ENCODE measurements at places on chromosomes 1 and 21.

- DNase-seq = peak; percentile 64
These were observed 21.9 kb upstream of the MORC3 start for GRCh38 chr21:36297938-36298572.

DNA sequence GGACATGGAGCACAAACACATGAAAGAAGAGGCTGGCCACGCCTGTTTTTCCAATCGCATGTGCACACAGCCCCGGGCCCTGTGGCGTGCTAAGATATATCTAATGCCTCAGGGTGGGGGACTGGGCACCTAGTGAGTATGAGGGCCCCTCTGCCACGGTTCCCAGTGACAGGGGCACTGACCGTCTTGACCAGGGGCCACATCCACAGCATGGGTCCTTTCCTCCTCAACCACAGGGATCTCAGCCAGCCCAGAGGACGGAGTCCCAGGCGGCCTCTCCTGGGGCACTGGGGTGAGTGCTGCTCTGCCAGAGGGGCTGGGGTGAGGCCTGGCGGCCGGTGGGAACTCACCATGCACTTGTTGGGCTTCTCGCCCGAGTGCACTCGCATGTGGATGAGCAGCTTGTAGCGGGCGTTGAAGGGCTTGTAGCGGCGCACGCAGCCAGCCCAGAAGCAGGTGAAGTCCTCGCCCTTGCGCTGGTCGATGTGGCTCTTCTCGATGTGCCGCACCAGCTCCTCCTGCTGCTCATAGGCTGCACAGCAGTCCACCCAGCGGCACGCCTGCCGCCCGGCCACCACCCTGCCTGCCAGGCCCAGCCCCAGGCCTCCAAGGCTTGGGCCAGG lies 134.7 kb downstream of the DMRTB1 start:
- no peak for DNase-seq

- DNase-seq = no peak
These were observed 104.2 kb downstream of the PRDM2 start for GRCh38 chr1:13804240-13804633.

- no peak for DNase-seq
These were observed 9.8 kb downstream of the KAZN start for GRCh38 chr1:14608308-14608707.

DNA sequence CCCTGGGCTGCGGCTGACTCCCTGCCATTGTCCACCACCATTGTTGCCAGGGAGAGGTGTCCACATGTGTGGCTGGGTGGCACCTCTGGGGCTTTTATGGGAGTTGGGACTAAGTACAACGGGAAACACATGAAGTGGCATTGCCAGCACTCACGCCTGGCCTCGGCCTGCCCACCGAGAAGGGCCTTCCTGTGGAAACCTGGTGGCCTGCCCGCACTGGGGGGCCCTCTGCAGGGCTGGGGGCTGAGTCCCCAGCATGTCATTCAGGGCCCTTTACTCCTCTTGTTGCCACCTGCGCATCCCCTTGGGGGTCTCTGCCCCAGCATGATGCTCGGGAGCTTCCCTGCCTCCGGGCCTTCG lies 35.5 kb upstream of the RUNX3 start:
- no peak for DNase-seq

DNA sequence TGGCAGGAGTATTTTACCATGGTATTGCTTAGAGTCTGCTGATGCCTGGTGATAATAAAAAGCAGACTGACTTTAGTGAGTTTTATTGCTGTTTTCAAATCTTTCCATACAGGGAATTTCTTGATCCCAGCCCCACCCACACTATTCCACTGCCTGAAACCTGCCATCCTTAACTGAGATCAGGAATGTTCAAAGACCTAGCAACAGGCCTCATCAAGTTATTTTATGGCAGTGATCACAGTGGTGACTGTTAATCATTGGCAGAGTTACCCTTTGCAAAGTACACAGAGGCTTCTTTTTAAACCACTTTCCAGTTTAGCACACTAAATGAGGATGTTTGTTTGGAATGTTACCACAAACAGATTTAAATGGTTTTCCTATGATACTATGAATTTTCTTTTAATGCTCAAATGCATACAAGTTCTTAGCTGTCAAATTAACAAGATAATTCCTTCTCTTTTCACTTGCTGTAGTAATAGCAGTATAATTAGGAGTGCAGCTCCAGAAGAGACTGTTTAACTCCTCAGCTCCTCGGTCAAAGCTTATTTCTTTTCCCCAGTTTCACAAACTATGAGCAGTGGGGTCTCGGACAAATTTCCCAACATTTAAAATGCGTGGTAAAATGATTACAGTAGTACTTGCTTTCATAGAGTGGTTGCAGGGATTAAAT lies 69.9 kb upstream of the USP25 start:
- peak; percentile 74 for DNase-seq

DNA sequence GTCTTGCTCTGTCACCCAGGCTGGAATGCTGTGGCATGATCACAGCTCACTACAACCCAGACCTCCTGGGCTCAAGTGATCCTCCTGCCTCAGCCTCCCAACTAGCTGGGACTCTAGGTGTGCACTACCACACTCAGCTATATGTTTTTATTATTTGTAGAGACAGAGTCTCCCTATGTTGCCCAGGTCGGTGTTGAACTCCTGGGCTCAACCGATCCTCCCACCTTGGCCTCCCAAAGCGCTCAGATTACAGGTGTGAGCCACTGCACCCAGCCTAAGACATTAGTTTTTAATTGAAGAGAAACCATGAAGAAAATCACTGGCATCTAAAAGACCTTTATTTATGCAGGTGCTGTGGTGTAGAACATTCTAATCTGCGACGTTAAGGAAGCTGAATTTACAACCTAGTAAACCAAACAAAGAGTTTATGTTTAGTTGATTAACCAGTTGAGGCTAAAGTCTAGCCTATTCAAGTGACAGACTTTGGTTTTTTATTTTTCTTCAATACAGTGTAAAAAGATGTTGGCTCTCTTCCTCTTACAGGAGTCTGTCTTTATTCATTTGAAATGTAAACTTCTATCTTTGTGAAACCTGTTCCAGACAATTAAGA lies 52.5 kb upstream of the NBL1 start:
- no peak for DNase-seq

DNA sequence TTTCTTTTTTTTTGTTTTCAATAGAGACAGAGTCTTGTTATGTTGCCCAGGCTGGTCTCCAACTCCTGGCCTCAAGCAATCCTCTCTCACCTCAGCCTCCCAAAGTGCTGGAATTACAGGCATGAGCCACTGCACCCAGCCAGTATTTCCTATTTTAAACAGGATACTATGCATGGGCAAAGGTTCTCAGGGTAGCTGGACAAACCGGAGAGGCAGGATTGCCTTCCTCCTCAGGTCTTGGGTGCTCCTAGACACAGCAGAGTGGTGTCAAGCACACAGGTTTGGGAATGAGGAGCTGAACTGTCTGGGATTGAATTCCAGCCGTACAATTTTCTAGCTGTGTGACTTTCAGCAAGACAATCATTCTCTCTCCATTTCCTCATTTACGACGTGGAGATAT lies 22.9 kb upstream of the HNRNPU start:
- no peak for DNase-seq

GRCh38 chr21:35051287-35051818 lies 2.3 kb upstream of the RUNX1 start:
- peak; percentile 94 for DNase-seq

DNA sequence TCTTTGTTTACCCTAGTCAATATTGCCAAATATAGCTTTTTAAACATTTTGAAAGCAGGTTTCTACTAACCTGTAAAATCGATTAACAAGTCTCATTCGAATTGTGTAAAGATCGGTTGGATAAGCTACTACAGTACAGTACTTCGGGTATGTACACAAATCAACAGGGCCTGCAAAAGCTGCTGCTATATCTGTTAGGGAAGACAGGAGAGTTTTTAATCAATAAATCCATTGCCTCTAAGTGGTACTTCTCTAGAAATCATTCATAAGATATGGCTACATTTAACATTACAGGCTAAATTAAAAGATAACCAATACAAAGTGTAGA lies 34.8 kb upstream of the PSMG1 start:
- DNase-seq = no peak

DNA sequence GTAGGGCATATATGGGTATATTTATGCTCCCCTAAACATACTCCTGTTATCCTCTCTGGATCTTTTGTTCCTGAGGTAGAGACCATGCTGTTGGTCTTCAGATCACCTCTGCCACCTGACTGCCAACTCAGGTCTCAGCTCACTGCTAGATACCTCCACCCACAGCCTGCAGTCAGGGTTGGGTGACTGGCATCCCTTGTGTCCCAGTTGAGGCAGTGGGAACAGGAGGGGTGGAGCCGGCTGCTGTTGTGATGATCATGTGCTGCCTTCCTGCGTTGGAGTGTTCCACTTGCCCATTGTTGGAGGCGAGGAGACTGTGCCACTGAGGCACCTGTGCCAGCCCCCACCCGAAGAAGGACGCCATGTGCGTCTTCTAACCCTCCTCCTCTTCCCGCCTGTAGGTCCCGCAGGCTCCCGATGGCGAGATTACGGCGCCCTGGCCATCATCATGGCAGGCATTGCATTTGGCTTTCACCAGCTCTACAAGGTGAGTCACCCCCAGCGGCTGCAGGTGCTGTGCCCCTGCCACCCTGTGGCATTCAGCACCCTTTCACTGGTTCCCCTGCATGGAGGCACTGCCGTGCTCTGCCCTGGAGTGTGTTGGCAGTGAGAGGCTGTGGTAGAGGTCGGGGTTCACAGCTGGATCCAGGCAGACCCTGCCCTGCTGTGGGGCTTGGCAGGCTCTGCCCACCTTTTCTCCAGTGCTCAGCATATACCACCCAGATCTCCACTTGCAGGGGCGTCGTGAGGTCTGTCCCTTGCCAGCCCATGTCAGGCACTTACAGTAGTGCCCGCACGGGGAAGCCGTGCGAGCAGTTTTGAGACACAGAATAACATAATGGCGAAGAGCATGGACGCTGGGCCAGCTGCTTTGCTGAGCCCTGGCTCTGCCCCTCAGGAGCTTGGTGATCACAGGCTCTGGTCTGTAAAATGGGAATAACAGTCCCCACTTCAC lies 143.5 kb downstream of the PEX14 start:
- DNase-seq = no peak

GRCh38 chr1:115714572-115715141 lies 53.9 kb downstream of the CASQ2 start:
- DNase-seq = no peak

DNA sequence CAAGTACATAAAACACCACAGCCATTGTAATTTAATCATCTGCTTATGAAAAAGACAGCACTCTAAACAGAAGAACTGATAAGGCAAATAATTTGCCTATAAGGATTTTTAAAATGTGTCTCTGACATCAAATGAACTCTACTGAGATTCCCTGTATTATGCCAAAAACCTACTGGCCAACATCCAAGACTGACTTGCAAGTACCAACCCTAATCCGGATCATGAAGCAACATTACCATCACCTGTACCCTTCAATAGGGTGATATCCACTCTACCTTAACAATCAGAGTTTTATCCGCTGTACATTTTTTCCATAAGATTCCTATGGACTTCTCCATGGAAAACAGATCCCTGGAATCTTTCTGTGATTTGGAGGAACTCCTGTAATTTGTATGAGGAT lies 4.6 kb downstream of the RGS7 start:
- no peak for DNase-seq

- no peak for DNase-seq
These were observed 30.0 kb downstream of the LRRC52 start for GRCh38 chr1:165573787-165574186.

GRCh38 chr1:230429067-230429735 lies 3.1 kb upstream of the PGBD5 start:
- DNase-seq = no peak

DNA sequence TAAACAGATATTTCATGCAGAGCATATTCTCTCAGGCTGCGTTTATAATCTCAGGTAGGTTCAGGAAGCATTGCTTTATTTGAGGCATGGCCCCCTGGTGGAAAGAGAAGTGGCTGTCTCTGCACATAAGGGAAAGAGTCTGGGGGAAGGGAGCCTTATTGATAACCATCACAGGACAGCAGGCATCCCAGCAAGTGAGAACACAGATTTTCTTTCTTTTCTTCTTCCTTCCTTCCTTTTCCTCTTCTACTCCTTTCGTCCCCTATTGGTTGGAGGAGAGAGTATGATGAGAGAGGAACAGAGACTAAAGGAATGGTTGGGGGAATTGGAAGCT lies 21.9 kb downstream of the TSNAX start:
- peak; percentile 18 for DNase-seq

GRCh38 chr1:197675583-197676208 lies 99.6 kb downstream of the DENND1B start:
- no peak for DNase-seq

GRCh38 chr1:110235834-110236682 lies 25.9 kb downstream of the KCNC4 start:
- no peak for DNase-seq

GRCh38 chr1:73820843-73821242 lies 377.1 kb downstream of the LRRIQ3 start:
- DNase-seq = no peak

DNA sequence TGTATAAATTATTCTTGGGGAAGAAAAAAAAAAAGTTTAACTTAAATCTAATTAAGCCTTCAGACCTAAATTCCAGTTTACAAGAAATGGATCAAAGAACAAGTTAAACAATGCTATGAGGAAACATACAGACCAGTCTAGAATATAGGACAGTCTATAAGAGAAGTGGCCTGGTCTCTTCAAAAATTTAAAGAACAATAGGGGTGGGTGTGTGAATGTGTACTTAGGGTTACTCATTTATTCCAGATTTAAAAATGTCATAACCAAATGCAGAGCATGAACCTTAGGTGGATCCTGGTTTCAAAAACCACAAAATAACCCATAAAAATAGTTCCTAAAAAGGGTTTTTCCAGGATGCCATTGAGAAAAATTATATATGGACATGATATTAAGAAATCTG lies 21.8 kb upstream of the SYNJ1 start:
- no peak for DNase-seq

DNA sequence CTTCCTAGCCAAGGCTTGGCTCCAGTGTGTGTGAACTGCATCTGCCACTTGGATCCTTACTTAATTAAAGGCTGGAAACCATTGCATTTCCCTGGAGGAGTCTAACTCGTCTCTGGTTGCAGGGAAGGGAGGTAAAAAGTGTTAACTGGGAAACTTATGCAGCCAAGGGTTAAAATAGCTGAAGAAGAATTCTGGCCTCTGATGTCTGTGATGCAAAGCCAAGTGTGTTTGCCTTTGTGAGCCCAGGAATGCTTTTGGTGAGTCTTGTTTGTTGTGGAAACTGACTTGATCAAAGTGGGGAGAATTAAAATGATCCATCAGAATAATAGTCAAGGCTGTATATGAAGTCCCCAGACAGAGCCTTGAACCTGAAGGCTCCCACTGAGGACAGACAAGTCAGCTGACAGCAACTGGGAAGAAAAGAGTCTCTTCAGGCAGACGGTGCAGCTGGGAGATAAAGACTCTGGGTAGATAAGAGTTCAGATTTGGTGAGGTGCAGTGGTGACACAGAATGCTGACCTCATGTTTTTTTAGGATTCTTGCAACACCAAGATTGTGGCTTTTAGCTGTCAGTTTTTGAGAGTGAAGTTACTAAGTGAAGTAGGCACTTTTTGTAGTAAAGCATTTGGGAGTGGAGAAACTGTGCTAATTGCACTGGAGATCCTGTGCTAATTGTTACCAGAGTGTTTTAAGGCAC lies 59.5 kb upstream of the WLS start:
- no peak for DNase-seq

DNA sequence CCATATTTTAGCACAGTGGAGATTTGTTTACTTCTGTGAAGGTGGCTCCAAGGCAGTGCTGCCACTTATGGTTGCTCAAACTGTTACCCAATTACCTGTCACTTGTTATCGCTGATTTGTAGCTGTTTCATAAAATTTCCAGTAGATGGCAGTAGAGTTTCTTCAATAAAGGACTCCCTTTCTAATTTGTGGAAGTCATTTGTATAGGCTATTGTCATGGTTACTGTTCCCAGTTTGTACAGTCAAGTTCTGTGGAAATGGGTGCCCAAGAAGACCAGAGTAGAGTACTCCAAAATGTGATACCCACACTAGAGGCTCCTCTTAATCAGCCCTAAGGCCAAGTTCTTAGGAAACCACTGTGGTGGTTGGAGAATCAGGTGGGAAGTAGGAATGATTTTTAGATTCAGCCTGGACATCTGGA lies 186.1 kb downstream of the CLEC20A start:
- peak; percentile 79 for DNase-seq

All from SW480 (cell line).